ENCODE measurements at places on chromosomes 6 and 20.

- no peak for DNase-seq
Measured at GRCh38 chr6:14365393-14365792, 247.8 kb downstream of the CD83 start.

DNA sequence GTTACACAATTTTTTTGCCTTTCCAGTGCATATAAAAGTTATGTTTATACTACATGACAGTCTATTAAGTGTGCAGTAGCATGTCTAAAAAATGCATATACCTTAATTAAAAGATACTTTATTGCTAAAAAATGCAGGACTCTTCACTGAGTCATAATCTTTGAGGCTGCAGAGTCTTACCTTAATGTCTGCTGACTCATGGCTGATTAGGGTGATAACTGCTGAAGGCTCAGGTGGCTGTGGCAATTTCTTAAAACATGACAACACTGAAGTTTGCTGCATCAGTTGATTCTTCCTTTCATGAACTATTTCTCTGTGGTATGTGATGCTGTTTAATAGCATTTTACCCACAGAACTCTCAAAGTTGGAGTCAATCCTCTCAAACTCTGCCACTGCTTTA is 19.1 kb downstream of the ZSCAN23 start:
- DNase-seq, result no peak

DNA sequence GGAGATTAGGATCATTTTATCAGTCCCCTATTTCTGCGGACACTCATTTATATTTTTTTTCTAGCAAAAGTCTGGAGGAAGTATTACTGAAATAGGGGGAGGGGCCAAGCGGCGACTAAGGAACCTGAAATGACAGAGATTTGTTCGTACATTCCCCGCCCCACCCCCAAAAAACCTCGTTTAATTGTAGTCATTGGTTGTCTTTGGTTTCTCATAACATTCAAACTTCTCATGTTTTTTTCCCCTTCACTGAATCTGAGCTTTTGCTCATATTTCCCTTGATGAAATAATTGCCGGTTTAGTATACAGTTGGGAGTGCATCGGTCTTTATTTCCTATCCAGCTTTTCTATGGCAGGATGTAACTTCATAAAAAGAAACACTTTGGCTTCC is 768 bp upstream of the FYN start:
- DNase-seq, result peak; percentile 35

GRCh38 chr6:111818539-111819226 is 54.6 kb downstream of the FYN start:
- DNase-seq, result peak; percentile 34

- DNase-seq, result no peak
Measured at GRCh38 chr20:36624068-36624943, 18.7 kb downstream of the RAB5IF start.

- DNase-seq, result no peak
Measured at GRCh38 chr6:81785377-81785776, 32.9 kb upstream of the TENT5A start.

Data from fibroblast of lung (primary cell).